ENCODE measurements at places on chromosomes 5 and 9.

- DNase-seq: no peak
These were observed 17.4 kb upstream of the HMGCR start for GRCh38 chr5:75319638-75320037.

- no peak for DNase-seq
These were observed 19.6 kb downstream of the QSOX2 start for GRCh38 chr9:136225748-136226679.

GRCh38 chr5:109823597-109823996 is 133.9 kb downstream of the MAN2A1 start:
- no peak for DNase-seq

DNA sequence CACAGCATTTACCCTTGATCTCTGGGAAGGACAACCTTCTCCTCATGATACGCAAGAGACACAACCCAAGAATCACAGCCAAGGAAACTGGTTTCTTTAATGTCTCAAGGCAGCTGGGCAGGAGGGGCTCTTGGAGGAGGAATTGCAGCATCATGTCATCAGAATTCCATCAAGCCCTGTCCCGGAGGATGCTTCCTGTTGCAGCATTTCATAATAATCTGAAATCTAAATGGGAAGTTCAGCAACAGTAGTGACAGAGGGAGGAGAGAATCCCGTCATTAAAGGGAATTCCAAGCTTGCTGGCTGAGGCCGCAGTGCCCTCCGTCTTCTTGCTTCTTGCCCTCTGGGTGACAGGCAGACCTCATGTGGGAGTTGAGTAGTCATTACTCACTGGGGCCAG is 192.7 kb downstream of the TENT4A start:
- DNase-seq: peak; percentile 52

DNA sequence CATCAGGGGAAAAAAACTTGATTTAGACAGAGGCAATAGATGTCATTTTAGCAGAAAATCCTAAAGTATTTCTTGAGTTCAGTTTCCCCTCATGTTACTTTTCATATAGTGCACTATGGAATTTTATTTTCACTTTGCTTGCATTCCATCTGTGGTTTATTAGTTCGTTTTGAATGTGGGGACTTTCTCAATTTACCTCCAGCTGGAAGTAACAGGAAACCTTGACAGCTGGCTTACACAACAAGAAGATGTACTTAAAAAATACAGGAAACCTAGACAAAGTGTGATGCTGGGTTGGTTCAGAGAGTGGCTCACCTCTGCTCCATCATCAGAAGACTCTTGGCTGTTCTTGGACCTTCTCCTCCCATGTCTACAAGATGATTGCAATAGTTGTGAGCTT is 567.0 kb downstream of the CETN3 start:
- DNase-seq: no peak

Measured in muscle of back (tissue), 13 donors.